Renal pelvis (tissue), 12 donors: ENCODE measurements at places on chromosomes 7 and 10. TPM values are rescaled to one million over a fixed set of nuclear protein-coding genes. Genes with fewer than 3 reads are reported as not detected.

- DNase-seq = no peak
Measured at GRCh38 chr10:124450012-124450782, at the start of gene NKX1-2. TSS of gene NKX1-2 (minus strand) at chr10:124450035. CDS start at chr10:124449943, 92 bp downstream.

GRCh38 chr7:117146511-117146910 lies 176.3 kb downstream of the WNT2 start:
- no peak for DNase-seq

- DNase-seq = no peak
Measured at GRCh38 chr7:132609222-132609621, 33.0 kb upstream of the PLXNA4 start.

- no peak for DNase-seq
Measured at GRCh38 chr10:17564911-17565310, 52.3 kb downstream of the HACD1 start.

DNA sequence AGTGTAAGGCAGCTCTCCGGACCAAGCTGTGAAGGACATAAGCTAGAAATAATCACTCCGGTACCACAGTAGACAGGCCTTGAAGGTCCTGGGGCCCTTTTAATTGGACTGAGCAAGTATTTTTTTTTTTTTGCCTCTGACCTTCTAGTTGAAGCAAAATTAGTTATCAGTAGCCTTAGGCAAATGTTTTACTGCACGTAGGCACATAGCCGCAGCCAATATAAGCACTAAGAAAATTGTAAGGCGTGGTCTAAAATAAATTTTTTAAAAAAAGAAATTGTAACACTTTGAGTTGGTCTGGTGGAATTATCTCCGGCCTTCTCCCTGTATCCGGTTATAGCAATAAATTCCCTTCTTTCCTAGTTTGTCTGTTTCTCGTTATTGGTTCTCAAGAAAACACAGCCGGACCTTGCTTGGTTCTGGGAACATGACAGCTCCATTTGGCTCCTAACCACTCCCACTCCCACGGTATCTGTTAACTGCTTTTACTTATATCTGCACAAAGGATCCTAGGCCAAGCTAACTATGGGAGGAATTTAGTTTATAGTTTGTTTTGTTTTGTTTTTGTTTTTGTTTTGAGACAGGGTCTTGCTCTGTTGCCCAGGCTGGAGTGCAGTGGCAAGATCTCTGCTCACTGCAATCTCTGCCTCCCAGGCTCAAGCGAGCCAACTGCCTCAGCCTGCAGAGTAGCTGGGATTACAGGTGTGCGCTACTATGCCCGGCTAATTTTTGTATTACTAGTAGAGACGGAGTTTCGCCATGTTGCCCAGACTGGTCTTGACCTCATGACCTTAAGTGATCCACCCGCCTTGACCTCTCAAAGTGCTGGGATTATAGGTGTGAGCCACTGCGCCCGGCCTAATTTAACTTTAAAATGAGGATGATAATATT lies 124.4 kb upstream of the KIF5B start:
- no peak for DNase-seq

Gene C10orf67
- polyA plus RNA-seq = 2.2 TPM

Gene AUTS2
- polyA plus RNA-seq = 114 TPM

Gene ELN
- polyA plus RNA-seq = 63.4 TPM
